ENCODE measurements at places on chromosomes 12 and 14.

- DNase-seq = no peak
Observed at GRCh38 chr12:93780101-93780641, 103.0 kb downstream of the CRADD start.

- no peak for DNase-seq
Observed at GRCh38 chr14:68140806-68141205, 321.2 kb downstream of the RAD51B start.

- no peak for DNase-seq
Observed at GRCh38 chr14:101499080-101499479, 62.2 kb upstream of the DIO3 start.

DNA sequence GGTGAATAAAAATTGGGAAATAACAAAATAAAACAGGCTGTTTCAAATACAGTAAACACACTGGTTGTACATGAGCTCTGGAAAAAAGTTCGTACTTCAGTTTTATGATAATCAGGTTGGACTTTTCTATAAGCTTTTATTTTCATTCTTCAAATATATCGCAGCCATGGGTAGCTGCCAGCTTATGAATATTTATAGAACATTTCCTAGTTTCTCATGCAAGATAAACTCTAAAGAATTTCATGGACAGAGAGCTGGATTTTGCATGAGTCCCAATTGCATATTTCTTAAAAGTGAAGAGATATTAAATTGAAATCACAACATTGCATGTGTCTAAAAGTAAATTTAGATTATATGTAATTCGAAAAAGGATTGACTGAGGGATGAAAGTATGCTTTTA is 827.6 kb downstream of the SLC6A15 start:
- no peak for DNase-seq

- DNase-seq = no peak
Observed at GRCh38 chr12:132230381-132230780, 86.1 kb downstream of the NOC4L start.

DNA sequence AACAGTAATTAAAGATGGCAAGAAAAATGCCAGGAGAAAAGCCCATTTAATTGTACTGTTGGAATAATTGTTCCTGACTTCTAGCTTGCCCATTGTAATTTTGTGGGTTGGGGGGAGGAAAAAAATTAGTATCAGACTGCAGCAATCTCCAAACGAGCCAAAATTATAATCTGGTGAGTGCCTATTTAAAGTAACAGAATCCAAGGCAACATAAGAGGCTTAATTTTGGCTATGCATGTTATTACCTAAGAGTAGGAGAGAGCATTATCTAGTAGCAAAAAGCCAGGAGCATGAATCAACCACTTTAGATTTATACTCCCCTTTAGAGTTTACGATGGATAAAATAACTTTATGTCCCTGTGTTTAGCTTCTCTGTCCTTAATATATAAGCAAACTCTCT is 14.6 kb upstream of the DENND5B start:
- no peak for DNase-seq

GRCh38 chr12:54765652-54766051 is 88.7 kb upstream of the MUCL1 start:
- DNase-seq = no peak

- no peak for DNase-seq
Observed at GRCh38 chr14:102026934-102027333, 59.9 kb downstream of the HSP90AA1 start.

DNA sequence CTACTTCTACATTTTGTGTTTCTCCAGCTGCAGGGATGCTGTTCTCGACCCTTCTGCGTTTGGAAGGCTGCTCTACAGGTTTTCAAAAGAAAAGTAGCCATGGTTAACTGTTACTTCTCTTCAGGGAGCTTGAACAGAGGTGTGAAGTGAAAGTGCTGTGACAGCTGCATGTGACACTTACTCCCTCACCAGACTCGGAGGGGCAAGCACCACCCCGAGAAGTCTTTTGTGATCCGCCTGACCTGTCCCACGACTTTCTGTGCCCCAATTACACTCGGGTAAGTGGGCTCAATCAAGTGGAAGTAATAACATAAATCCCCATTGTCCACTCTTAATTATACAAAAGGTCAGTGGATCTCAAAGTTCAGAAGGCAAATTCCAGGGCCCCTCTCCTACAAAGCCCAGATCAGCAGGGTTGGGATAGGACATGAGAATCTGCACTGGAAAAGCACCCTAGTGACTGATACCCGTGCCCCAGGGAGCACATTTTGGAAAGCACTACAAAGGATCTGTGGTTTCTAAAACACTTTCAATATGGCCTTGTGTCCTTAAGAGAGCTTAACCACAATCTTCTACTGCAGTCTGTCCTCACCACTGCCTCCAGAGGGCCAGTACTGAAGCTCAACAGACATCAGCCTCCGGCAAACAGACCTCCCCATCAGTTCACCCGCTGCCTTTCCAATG is 11.5 kb downstream of the FICD start:
- no peak for DNase-seq

GRCh38 chr12:118033323-118033722 is 16.8 kb downstream of the RFC5 start:
- no peak for DNase-seq

DNA sequence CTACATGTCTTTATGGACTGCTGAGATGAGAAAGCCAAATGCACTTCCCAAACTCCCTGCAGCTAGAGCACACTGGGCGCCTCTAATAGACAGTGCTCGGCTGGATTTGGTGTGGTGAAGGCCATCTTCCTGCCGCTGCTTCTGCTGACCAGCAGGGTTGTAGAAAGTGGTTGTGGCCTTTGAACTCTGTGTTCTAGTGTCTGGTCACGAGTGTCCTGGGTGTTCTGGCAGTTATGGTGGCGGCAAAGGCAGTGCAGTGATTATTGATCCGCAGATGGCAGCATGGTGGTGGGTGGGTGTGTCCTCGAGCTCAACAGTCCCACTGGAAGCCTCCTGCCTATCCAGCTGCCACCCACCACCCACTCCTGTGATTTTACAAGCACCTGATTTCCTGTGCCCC is 43.4 kb downstream of the SMIM41 start:
- no peak for DNase-seq

GRCh38 chr12:121295746-121296617 is 527 bp downstream of the CAMKK2 start:
- no peak for DNase-seq

DNA sequence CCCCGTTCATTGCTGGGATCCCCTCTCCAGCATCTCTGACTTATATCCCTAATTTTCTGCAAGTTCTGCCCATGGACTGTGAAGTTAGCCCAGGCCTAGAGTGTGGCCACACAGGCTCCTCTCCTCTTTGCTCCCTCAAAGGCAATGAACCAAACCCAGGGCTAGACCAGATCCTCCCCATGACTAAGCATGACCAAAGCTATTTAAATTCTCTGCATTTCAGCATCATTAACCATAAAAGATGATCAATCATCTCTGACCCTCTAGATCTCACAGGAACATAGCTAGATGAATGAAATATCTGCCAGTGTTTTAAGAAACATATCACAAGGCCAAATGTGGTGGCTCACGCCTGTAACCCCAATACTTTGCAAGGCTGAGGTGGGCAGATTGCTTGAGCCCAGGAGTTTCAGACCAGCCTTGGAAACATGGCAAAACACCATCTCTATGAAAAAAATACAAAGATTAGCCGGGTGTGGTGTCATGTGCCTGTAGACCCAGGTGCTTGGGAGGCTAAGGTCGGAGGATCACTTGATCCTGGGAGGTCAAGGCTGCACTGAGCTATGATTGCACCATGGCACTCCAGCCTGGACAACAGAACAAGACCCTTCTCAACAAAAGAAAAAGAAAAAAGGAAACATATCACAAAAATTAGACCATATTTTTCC is 2.2 kb upstream of the KRT3 start:
- no peak for DNase-seq

DNA sequence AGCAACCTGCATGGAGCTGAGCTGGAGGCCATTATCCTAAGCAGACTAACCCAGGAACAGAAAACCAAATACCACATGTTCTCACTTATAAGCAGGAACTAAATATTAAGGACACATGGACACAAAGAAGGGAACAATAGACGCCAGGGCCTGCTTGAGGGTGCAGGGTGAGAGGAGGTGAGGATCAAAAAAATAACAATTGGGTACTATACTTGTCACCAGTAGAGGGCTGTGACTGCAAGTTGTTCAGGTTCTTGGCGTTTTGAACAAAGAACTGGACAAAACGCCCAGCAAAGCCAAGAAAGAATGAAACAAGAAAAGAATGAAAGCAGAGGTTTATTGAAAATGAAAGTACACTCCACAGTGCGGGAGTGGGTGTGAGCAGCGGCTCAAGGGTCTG is 208.5 kb upstream of the NEDD1 start:
- no peak for DNase-seq

- DNase-seq = no peak
Observed at GRCh38 chr12:53735-54730, 12.5 kb upstream of the IQSEC3 start.

- DNase-seq = no peak
Observed at GRCh38 chr14:50070230-50070629, 46.1 kb downstream of the VCPKMT start.

DNA sequence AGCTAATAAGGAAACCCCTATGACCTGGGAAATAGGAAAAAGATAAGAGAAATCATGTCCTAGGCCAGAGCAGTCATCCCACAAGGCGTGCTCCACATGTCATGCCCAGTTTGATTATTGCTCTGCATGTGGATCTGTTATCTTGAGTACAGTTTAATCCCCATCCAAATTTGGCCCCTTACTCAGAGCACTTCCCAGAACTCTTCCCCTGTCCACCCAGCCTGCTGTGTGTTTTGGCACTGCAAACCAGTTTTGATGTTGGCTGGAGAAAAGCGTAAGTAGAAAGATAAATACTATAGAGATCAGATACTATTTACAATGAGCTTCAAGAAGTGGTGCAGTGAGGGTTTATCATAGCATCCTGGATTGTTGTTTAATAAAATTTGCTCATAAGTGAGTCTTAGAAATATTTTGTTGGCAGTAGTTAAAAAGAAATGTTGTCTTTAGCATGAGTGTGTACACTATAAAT is 83.8 kb downstream of the PTPRB start:
- no peak for DNase-seq

DNA sequence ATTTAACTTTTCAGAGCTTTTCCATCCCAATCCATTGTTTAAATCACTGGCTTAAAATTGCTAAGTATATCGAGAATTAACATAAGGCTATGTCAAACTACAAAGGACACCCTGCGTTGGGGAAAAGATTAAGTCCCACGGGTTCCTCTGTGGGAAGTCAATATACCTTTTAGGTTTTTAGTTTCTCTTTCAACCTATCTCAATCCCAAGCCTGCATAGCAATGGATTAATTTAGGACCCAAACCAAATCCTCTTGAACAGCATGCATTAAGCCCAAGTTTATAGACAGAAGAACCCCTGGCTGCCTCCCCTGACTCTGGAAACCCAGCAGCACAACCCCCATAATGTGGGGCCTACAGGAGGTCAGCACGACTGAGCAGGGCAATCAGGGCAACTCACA is 6.3 kb downstream of the CDCA4 start:
- DNase-seq = no peak

DNA sequence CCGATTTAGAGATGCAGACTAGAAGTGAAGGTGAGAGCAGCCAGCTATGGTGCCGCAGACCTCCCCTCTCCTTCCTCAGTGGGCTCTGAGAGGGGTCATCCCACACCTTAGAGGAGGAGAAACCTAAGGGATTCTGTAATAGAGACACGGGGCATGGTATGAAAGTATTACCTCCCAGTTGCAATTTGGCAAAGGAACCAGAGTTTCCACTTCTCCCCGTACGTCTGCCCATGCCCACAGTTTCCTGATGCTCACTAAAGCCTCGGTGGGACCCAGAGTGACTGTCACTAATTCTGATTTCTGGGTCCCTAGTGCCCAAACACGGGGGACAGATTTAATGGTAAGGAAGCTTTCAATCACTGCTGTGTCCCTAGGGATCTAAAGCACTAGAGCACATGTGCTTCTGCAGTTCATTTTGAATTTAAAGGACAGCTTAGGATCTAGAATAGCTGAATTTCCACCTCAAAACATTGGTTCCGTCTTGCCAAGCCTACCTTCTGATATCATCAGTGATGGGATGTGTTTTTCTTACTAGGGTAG is 44.1 kb downstream of the DAD1 start:
- DNase-seq = no peak

DNA sequence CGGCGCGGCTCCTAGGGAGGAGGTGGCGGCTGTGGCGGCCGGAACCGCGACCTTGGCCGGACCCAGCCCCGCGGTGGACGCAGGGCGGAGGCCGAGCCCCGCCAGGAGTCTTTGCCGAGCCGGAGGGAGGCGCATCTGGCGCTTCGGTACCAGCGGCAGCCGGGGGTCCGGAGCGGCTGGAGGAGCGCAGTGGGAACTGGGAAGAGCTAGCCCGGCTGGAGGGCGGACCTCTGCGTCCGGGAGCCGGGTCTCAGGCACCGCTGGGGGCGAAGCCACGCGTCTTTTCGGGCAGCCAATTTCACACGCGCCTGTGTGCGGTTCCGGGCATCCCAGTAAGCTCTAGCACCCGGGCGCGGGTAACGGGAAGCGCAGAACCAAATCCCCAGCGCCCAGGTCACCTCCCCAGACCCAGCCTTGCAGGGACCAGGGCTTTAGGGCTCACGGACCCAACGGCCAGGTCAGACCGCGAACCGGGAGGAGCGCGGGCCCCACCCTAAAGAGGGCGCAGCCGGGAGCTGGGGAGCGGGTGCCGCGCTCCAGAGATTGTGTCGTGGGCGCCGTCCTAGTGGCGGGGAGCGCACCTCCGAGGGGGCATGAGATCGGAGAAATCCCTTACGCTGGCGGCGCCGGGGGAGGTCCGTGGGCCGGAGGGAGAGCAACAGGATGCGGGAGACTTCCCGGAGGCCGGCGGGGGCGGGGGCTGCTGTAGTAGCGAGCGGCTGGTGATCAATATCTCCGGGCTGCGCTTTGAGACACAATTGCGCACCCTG is 89.4 kb downstream of the GALNT8 start:
- DNase-seq = no peak

DNA sequence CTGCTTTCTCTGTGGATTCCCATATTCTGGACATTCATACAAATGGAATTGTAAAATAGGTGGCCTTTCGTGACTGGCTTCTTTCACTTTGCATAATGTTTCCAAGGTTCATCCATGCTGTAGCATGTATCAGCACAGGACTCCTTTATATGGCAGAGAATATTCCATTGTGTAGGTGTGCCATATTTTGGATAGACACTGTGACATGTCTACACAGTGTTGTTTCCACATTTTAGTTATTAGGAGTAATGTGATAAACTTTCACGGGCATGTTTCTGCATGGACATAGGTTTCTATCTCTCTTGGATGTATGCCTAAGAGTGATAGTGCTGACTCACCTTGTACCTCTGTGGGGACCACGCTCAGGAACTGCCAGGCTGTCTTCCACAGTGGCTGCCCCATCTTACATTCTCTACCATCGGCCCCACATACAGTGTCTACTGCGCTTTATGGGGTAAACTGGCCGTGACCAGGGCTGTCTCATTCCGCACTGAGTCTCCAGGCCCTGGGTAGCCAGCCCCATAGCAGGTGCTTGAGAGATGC is 7.1 kb upstream of the KRT84 start:
- DNase-seq = no peak
